CD4-positive, CD25-positive, alpha-beta regulatory T cell (primary cell): ENCODE measurements at places on chromosomes 7 and 10.

DNA sequence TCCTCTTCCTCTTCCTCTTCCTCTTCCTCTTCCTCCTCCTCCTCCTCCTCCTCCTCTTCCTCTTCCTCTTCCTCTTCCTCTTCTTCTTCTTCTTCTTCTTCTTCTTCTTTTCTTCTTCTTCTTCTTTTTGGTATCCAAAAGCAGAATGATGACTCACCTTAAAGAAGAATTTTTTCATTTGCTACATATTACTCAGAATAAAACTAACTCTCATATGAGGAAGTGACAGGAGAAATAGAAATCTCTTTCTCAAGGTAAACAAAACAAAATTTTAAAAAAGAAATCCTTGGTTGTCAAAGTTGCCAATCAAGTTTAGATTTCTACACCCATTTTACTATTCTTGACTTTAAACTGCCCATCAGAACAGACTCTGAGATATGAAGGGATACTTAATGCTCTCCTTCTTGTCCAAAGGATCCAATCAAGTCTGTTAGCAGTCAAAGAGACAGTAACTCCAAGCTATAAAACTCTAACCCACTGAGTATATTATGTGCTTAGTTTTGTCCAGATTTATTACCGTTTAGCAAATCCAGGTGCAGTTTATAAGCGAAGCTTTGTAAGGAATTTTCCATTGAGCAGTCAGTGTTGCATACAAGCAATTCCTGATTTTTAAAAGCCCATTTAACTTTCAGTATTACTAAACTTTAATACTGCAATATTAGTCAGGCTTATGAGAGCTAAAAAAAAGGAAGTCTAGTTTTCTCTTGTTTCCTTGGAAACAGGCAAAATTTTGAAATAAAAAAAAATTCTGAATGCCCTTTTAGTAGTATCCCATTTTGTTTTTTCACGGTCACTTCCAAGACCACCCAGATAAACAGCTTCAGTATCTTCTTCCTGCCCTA lies 43.1 kb upstream of the SNX13 start:
- no peak for DNase-seq

- no peak for DNase-seq
These were observed 89.6 kb upstream of the SMIM30 start for GRCh38 chr7:113207931-113208330.

DNA sequence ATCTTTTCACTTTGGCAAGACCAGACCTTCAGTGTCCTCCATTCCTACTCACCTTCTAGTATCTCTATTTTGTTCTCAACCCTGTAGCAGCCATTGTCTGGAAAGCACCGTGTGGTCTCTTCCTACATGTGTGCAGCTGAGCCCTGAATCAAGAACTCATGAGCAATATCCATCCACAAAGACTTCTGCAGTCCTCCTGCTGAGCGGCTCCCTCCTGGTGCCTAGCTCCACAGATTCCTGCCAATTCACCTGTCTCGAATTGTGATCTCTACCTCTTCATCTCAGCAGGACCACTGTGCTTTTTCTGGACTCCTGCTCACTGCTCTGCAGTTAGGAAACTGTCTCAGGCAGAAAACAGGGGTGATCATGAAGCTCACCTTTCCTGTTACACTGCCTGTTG lies 118.8 kb downstream of the RELN start:
- DNase-seq = no peak

DNA sequence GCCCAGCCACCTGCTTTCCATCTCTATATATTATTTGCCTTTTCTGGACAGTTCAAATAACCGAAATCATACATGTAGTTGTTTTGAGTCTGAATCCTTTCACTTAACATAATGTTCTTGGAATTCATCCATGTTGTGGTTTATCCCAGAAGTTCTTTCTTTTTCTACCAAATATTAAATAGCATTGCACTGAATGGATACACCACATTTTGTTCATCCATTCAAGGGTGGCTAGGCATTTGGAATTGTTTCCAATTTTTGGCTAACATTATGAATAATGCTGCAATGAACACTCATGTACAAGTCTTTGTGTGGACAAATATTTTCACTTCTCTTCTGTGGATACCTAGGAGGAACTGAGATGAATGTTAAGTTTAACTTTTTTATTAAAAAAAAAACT lies 18.0 kb downstream of the DNAJC1 start:
- DNase-seq = no peak

DNA sequence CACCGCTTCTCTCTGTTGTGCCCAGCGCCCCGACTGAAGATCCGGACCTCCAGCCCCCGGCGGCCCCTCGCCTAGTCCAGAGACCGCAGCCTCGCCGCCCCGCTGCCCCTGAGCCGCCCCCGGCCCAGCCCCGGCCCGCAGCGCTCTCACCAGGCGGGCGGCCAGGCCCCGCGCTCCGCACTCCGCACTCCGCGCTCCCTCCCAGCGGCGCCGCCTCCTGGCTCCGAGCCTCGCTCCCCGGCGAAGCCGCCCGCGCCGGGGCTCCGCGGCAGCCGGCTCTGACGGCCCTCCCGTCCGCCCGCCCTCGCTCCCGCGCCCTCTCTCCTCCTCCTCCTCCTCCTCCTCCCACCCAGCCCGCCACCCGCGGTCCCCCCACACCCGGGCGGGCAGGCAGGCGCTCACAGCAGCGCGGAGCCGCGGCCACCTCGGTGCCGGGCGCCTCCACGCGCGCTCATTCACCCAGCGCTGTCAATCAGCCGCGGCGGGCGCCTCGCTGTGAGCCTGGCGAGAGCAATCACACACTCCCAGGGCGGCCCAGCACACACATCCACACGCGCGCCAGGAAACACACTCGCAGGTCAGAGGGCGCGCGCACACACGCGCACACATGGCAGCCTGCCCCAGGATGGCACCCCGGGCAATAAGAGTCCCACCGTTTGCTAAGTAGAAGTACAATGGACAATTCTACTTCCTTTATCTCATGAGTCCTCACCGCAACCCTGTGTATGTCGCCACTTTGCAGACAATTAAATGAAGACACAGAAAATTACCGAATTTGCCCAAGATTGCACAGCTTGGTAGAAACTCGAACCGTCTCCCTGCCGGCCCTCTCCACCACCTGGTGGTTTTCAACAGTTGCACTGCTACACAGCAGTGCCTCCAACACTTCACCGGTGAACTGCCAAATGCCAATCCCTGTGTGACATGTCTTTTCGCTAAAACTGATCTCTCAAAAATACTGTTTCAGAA lies at the start of gene PRRT4:
Gene PRRT4 (minus strand): TSS at position 280 of the 969 bp plus-strand sequence.
- DNase-seq = peak; percentile 44

DNA sequence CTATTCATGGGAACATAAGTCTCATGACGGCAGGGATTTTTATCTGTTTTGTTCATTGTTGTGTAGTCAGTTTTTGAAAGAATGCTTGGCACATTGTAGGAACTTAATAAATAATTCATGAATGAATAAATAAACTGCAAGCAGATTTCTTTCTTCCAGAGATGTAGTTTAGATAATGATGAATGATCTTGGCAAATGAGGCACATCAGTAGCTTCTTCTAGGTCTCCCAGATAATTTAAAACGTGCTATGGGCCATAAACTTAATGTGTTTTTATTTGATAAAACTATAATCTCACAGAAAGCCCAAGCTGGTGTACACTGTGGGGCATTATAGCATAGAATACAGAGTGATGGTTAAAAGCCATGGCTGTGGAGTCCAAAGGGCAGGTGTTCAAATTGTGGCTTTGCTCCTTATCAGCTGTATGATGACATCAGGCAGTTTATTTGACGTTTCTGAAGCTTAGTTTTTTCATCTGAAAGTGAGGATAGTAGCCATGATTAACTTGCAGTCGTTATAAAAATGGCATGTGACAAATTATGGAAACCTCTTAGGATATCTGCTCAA lies 3.5 kb downstream of the MGAM start:
- no peak for DNase-seq

DNA sequence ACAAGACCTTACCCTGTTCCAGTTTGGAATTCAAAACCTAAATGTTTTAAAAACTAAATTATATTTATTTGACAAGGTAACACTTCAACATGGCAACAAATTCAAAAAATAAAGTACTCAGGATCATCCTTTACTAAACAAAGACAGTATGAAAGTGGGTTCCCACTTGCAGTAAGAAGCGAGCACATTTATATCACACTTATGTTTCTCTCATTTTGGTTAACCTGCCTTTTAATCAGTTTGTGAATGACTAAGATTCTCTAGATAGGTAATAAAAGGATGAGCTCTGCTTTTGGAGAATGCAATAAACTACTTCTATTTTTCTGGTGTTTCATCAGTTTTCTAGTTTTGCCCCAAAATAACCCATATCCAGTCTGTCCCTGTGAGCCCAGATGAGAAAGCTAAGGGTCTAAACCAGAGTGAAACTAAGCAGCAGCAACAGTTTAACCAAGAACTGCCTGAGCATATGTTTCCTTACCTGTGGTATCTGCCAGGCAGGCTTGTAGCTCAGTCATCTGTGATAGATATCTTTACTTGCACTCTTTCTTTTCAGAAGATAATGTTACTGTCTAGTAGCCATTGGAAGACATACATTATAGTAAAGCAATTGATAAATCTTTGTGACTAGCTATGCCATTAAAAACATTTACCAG lies 64.1 kb downstream of the ABLIM1 start:
- no peak for DNase-seq

DNA sequence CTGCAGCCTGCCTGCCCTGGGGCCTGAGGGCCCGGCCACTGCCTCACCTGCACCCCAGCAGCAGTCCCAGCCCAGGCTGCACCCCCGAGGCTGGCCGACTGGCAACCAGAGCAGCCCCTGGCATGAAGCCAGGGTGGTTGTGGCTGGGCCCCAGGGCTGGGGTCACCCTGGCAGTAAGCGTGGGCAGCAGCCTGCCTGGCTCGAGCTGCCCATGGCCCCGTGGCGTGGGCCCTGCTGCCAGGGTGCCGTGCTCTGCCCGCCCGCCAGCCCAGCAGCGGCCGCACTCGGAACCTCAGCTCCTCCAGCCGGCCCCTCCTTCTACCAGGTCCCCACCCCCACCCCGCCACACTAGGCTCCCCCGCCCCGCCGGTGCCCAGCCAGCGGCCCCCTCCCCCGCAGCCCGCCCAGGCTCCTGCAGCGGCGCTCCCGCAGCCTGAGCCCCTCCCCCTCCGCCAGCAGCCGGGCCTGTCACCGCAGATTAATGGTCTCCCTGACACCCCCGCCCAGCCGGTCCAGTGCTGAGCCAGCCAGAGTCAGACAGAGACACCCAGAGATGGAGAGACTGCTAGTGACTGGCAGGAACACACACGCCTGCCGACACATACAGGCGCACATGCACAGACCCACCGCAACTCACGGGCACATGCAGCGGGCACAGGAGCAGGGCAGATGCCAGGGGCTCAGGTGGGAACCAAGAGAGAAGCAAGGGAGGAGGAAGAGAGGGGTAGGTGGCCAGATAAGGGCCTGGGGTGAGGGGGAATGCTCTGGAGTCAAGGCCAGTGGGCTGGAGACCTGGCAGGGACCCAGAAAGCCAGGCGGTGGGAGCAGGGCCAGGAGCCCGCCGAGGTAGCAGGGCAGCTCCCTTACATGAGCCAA lies 22.4 kb downstream of the KCNH2 start:
- no peak for DNase-seq

DNA sequence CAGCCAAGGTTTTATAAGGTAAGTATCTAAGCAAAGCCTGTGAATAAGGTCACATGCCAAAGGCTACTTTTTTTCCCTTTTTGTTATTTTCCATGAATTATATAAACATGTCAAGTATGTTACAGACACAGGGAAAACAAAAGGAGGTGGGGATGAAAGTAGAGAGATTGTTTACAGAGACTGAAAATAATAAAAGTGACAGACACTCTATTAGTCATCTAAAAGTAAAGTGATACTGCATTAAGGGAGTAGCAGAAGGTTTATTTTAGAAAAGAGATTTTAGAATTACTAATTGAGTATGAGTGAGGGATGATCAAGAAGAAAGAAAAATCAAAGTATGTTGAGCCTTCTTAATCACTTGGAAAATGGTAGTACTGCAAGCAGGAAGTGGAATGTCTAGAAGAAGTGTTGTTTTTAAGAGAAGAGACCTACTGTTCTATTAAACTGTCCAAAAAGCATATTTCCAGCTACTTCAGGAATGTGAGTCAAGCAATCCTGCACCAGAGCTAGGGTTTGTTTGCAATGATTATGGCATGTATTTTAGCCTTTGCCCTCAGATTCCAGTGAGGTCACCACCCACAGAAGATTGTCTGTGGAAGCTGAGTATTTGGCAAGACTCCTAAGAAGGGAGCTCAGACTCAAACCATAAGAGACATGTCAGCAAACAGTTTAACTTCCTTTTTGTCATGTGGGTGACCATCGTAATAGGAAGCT lies 177.9 kb upstream of the PLXDC2 start:
- DNase-seq = no peak

DNA sequence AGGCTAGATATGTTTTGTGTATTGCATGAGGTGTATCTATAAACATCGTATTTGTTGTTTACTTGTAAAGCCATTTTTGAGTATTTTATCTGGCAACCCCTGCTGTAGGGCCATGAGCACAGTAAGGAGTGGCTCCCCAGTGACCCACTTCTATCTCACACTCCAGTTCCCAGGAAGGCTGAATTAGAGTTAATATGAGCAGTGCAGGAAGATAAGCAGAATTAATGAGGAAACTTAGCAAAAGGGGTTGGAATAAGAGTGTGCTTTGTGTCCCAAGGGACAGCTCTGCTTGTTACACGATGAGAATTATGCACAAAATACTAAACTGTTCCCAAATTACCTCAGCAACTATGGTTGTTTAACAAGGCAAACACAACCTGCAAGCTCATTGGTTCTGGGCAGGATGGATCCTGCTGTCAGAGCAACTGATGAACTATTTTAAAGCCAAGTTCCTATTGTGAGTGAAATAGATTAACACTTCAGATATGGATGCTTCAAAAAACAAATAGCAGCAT lies 1005.8 kb downstream of the NRG3 start:
- no peak for DNase-seq

DNA sequence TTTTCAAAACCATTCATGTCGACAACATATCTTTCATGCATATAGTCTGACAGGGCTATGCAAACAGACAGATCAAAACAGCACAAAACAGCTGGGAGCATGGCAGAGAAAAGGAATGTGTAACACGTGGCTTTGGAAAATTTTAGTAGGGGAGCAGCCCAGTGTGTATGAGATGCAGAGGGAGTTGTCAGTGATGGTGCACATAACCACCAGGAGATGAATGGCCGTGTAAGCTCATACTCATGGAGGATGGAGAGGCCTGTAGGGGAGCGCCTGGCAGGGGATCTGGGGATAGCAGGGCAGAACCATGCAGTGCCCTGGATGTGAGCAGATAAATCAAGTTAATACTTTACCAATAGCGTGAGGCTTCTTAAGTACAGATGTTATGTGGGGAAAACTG lies 45.7 kb downstream of the RHOBTB1 start:
- DNase-seq = no peak

- no peak for DNase-seq
These were observed 321.8 kb downstream of the ZNF248 start for GRCh38 chr10:37535459-37536246.

- DNase-seq = no peak
These were observed 254.1 kb downstream of the TNS3 start for GRCh38 chr7:47327698-47328391.

DNA sequence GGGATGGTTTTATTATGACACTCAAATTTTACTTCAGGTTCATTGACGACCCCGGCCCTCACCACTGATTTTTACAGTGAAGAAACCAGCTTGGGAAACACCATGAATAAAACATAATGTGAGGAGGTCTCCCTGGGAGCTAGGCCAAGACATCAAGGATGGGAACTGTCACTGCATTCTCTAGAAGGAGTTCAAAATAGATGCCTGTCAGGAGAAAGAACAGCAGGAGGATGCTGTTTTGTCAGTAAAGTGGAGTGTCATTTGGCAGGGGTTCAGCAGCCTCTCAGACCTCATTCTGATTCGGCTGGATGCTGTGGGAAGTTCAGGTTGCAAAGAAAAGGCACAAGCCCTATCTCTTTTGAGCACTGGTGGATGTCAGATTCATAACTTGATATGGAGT lies 360.3 kb upstream of the C7orf33 start:
- DNase-seq = no peak

- DNase-seq = no peak
These were observed 104.2 kb upstream of the CDCA7L start for GRCh38 chr7:22049766-22050500.
